ENCODE measurements at places on chromosomes 2 and 18.

GRCh38 chr2:230472621-230473018 is 56.6 kb downstream of the SP100 start:
- no peak for DNase-seq

DNA sequence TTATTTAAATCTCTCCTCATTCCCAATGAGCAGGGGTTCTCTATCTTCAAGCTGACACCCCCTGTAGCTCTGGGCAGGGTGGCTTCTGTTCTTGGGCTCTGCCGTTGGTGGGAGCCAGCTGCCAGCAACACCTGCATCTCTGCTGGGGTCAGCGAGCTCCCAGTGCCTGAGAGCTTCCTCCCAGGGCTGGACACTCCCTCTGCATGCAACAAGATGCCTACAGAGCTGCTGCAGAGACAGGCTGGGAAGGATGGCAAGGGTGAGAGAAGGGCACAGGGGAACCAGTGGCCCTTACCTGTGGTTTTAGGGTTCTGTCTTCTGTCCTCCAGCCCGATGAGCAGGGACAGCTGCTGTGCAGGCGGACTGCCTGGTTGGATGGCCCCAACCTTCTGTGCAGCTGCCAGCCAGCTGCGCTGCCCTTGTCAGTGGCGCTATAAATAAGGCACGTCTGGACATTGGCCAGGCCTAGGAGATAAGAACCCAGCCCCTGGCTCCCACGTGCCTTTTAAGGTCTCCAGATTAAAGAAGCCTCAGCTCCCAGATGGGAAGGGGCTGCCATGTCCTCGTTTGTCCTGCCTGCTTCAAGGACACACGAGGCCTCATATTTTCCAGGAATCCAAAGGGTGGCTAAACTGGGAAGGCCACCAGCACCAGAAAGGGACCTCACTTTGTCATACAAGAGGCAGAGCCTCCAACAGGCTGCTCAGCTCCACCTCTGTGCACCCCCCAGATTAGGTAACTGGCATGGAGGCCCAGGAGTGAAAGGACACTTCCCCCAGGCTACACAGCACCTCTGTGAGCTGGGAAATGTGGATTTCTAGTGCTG is 39.5 kb upstream of the FHL2 start:
- no peak for DNase-seq

- DNase-seq: no peak
Measured at GRCh38 chr2:218783688-218784087, 1.7 kb downstream of the CYP27A1 start.

GRCh38 chr2:114610677-114611076 is 168.2 kb downstream of the DPP10 start:
- DNase-seq: no peak

- no peak for DNase-seq
Measured at GRCh38 chr2:184875911-184876310, 277.6 kb downstream of the ZNF804A start.

DNA sequence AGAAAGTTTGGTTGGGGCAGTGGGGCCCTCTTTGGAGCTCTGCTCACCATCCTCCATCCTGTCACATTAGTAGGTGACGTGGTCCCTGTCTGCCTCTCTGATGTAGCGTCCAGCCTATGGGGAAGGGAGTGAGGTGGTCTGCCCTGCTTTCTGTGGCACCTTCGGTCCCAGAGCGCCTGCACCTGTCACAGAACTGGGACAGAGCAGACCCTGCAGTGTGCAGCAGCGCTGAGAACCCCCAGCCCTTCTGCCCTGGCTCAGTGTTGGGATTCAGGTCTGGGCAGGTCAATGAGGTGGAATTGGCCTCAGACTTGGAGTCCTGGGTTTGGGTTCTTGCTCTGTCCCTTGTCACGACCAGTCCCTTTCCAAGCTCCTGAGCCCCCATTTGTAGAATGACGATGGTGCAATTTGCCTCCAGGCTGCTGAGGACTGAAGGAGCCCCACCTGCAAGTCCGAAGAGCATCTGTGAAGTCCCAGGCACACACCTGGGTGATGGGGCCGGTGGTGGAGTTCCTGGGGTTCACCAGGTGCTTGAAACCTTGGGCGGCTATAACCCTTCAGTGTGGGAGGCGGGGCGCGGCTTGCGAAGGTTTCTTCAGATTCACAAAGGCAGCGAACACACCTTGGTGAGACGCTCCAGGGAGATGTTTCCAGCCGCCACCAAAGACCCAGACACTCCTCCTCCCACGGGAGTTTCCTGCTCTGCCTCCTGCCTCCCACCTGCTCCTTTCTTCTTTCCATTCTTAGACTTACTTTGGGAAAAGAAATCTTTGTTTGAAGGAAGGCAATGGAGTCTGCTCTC is 265.4 kb upstream of the HDAC4 start:
- DNase-seq: no peak

All from stimulated activated CD8-positive, alpha-beta memory T cell treated with anti-CD3 and anti-CD28 coated beads, Interleukin-4, amount 100 ng/mL, for 1 hour (primary cell).